ENCODE measurements at places on chromosomes 12 and 14.

GRCh38 chr12:79614730-79615129, 76.0 kb downstream of the PAWR start:
- no peak for DNase-seq

- DNase-seq, result no peak
Measured at GRCh38 chr12:47504775-47505446, 200.9 kb downstream of the RPAP3 start.

GRCh38 chr12:6745741-6746525, 7.0 kb downstream of the MLF2 start:
- no peak for DNase-seq

GRCh38 chr12:92570056-92570753, 132.6 kb upstream of the PLEKHG7 start:
- DNase-seq, result peak; percentile 95

DNA sequence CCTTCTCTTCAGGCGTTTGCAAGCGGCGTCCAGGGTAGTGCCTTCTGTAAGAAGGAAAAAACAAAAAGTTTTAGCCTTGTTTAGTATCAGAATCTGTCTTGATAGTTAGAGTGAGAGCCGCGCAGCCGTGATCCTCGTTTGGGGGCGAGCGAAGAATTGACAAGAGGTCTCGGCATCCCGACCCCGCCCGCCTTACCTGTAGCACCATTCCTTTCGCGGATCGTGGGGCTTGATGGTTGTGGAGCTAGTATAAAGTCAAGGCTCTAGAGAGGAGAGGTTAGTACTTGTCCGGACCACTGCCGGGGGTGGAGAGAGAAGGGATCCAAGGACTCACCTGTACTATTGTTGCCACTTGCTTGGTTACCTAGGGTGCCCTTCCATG, 494 bp downstream of the TMTC3 start:
- no peak for DNase-seq

DNA sequence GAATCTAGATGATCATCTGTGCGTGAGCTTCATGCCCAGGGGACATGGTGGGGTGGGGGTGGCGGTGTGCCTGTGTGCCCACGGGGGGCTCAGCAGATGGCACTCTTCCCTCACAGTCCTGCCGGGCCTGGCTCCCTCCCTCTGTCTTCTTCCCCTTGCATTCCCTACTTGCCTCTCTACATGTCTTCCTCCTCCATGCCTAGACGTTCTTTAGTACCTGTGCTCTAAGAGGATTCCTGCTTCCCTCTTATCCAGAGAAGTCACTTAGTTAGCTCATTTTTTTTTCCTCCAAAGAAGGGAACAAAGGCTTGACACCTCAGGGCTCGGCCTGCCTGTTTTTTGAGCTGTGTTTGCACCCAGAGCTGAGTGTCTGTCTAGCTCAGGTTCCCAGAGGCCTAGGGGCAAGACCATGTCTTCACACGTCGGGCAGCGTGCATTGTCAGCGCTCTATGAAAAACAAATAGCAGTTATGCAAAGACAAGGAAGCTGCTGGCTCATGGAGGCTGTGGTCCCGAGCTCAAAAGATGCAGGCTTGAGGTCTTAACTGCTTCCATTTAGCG, 48.8 kb downstream of the NINJ2 start:
- peak; percentile 16 for DNase-seq

DNA sequence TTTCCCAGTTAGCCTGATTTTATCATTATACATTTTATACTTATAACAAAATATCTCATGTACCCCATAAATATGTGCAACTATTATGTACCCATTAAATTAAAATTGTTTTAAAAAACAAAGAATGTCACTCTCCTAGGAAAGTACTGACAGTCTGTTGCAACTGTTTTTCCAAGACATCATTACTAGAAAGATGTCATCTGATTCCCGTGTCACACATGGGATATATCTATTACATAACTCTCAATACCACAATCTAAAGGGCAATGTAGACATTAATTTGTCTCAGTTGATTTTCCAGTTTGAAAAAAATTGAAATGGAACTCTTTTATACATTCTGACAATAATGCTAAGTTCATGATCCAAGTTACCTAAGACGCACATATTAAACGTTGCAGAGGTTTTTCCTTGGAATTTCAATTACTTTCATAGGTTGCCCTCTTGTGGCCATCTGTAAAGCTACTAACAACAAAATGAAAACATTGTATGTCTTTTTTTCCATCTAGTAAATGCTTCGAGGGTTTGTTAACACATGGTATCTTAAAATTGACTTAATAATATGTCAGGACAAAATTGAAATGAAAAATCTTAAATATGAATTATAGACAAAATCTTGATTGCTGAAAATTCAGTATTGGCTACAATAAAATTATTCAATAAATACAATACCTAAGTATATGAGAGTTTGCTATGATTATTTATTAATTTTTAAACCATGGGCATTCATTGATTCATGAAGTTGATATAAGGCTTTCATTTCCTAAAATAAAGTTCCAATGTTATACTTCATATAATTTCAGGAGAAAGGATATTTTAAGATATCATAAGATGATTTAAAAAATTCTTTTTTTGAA, 131.6 kb downstream of the PPFIA2 start:
- DNase-seq, result peak; percentile 28

- no peak for DNase-seq
Measured at GRCh38 chr12:5507401-5507935, 75.6 kb downstream of the NTF3 start.

DNA sequence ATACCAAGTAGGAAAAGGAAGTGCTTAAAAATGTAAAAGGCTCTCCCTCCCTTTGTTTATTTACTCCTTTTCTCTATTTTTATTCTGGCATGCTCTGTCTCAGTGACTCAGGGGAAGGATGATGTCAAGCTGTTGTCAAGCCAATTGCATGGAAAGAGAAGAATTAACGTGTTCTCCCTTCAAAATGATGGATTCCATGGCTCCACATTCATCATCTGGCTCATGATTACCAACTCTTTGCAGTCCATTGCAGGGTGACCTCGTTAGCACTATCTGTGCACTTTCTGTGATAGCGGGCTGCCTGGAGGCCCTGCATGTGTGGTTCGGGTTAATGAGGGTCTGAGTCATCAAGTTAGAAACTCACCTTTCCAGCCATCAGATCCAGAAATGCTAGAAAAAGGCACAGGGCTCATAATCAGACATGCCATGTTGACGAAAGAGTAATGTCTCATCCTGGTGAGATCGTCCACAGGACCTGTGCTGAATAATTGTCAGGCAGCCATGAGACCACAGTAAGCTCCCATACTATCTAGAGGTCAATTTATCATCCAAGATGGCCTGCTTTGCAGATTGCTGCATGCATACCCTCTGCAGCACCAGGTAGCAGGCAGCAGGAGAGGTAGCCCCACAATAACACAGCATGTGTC, 79.2 kb upstream of the BTG1 start:
- no peak for DNase-seq

DNA sequence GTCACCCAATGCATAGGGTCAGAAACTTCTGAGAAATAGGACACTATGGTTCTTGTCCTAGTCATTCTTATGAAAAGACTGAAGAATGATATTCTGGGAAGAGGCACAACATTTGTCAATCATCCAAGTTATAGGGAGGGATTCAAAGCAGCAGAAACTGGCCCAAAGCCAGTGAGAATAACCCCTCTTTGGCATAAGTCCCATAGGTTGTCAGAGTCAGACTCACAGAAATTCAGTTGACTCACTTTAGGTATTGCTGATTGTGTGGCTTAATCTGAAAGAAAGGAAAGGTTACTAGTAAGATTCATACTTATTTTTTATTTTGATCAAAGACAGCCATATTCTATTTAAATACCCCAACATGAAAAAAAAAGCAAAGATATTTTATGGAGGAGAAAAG, 151.0 kb downstream of the SRGAP1 start:
- DNase-seq, result no peak

DNA sequence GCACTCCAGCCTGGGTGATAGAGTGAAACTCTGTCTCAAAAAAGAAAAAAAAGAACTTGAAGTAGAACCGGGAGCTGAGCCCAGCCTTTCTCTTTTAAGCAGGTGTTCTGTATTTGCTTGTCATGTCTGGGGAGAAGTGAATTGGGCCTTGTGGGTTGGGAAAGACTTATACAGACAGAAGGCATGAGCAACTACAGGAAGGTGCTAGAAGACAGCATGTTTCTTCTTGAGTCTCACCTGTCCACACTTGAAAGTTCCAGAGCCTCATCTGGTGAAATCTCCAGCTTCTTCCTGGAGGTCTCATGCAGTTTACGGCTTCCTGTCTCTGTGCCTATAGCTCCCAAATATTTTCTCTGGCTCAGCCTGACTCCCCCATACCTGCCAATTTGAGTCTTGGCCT, 2.5 kb downstream of the PGAM5 start:
- DNase-seq, result no peak

- no peak for DNase-seq
Measured at GRCh38 chr12:103930787-103931735, 851 bp downstream of the HSP90B1 start.

DNA sequence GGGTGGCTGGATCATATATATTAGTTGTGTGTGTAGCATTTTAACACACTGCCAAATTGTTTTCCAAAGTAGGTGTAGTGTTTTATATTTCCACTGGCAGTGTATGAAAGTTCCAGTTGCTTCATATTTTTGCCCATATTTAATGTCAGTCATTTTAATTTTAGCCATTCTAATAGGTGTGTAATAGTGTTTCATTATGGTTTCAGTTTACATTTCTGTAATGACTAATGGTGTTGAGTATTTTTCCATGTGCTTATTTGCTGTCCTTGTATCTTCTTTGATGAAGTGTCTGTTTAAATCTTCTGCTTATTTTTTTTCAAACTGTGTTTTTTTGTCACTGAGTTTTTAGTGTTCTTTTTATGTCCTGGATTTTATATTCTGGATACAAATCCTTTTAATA, 8.7 kb downstream of the TBC1D15 start:
- no peak for DNase-seq

GRCh38 chr12:45431126-45431525, 215.2 kb downstream of the ANO6 start:
- no peak for DNase-seq

GRCh38 chr14:100709289-100710284, 17.1 kb upstream of the DLK1 start:
- DNase-seq, result no peak

DNA sequence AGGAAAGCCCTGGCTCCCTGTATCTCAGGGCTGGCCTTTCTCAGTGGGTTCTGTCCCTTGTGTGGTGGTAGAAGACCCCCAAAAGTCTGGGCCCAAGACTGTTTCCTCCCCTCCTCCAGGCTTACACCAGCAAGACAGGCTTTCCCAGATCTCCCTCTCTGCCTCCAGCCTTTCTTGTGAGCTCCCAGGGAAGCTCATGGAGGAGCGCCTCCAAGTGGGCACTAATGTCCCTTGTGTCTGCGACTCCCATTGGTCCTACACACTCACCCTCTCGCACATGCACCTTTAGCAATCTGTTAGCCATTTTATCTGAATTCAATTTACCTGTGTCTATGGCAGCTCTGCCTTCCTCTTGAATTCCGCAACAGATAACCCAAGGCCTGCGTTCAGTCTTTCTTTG, 251.1 kb upstream of the CAND1 start:
- DNase-seq, result no peak

DNA sequence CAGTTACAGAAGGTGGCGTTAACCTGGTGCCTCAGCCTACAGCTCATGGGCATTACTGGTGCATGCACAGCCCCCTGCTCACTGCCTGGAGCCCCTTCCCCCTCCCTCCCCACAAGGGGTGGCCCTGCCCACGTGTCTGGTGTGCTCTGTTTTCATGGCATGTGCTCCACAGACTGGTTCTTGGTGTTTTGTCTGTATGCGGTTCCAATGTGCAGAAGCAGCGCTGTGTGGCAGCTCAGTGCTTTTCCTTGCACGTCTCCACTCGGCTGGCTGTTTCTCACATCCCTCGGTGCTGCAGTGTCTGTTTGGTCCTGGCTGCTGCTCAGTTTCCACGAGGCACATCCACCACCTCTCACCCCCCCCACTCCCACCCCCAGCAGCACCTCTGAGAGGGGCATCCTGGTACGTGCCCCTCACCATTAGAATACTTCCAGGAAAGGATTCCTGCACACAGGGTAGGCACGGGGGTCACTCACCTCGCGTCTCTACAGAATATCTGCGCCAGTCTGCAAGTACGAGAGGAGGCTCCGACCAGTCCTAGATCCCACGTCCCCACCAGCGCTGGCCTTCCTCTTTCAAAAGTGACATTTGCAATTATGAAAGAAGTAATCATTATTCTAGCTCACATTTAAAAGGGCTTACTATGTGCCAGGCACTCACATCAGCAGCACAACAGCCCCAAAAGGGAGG, 27.1 kb downstream of the DIO3 start:
- DNase-seq, result no peak

DNA sequence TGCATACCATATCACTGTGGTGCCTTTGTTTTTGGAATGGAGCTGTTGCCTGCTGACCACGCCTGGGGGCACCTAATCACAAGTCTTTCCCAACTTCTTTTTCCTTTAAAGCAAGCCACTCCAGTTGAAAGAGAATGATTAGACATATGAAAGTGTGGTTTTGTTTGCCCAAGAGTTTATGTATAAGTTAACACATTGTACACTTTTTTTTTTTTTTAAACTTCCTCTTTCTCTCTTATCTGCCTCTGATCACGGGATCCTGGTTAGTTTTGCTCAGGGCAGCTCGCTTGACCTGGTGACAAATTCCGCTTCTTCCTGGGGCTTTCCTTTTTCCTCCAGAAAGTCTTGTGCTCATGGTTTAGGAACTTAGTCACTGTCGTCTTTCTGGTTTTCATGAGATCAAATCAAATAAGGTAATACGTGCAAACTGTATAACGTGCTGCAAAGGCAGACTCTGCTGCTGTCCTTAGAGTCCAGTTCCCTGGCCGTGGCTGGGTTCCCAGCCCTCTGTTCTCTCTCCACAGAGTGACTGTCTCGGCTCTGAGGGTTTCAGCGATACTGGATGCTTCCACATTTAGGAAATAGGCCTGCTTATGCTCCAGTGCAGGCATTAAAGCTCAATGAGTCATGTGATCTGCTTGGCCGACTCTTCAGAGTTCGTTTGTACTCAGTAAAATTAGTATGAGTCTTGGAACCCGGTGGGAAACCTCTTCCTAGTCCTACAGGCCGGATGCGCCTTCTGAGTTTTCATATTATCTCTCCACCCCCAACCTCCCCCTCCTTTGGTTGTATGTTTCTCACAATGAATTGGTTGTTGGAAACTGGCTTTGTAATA, 15.2 kb downstream of the RASSF3 start:
- DNase-seq, result no peak

DNA sequence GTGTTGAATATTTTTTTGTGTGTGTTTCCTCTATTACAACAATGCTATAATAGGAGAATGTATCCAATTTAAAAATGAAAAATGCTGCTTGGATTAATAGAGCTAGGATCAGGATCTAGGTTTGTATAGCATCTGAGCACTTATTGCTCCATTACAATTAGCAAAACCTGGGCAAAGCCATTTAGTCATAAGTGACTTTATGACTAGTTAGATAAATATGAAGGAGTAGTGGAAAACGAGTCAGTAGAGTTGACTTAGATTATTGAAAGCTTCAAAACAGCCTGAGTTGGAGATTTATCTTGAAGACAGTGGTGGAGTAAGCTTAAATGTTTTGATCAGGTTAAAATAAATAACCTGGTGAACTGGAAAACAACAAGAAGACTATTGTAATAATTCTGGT, 2.8 kb downstream of the MED21 start:
- DNase-seq, result no peak

DNA sequence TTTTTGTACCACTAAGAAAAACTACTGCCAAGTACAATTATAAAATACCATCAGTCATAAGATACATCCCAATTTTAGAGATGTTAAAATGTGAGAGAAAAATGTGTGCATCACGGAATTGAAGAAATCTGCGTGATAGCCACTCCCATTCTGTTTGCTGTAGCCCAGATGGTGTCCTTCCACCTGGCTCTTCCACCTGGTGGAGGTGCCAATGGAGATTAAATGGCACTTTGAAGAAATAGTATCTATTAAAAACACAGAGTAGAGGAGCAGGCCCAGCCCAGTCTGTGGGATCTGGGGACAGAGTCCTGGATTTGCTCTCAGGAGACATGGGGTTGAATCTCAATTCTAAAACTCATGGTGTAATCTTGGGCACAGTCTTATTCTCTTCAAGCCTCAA, 35.5 kb downstream of the TSPAN11 start:
- DNase-seq, result no peak
